ENCODE measurements at places on chromosomes 16 and 17. TPM values are rescaled to one million over a fixed set of nuclear protein-coding genes. Genes with fewer than 3 reads are reported as not detected.

Gene GRAPL
- total RNA-seq: not detected

Gene TRPV3
- total RNA-seq: 1.9 TPM

Gene SLC5A11
- not detected for total RNA-seq

Gene LYRM1
- total RNA-seq: 49.8 TPM

Gene TEKT1
- total RNA-seq: not detected

Gene NGFR
- not detected for total RNA-seq

All from fibroblast of the aortic adventitia (primary cell).